ENCODE measurements at places on chromosomes 5 and 9. TPM values are rescaled to one million over a fixed set of nuclear protein-coding genes. Genes with fewer than 3 reads are reported as not detected.

PPP3R2 gene
- total RNA-seq, result not detected

GRIA1 gene
- not detected for total RNA-seq

PDCD1LG2 gene
- 24.3 TPM for total RNA-seq

LTC4S gene
- total RNA-seq, result 0.66 TPM

PLAC8L1 gene
- total RNA-seq, result not detected

FIBCD1 gene
- total RNA-seq, result not detected

EGFL7 gene
- 500 TPM for total RNA-seq

PCDHB9 gene
- 0.04 TPM for total RNA-seq

TMEFF1 gene
- total RNA-seq, result 8.1 TPM

ADRA1B gene
- 0.07 TPM for total RNA-seq

CDH6 gene
- 0.11 TPM for total RNA-seq

CAVIN4 gene
- total RNA-seq, result 1.4 TPM

LHX3 gene
- total RNA-seq, result not detected

All from pulmonary artery endothelial cell (primary cell).